ENCODE measurements at places on chromosomes 12 and 14.

DNA sequence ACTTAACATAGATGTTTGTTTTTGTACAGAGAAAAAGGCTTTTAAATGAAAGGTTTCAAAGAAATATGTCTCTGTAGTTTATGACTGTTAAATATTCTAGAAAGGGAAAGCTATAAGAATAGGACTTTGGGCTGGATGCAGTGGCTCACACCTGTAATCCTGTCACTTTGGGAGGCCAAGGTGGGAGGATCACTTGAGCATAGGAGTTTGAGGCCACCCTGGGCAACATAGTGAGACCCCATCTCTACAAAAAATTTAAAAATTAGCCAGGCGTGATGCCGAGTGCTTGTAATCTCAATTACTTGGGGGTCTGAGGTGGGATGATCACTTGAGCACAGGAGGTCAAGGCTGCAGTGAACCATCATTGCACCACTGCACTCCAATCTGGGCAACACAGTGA, 11.4 kb downstream of the GPX2 start:
- DNase-seq: no peak

DNA sequence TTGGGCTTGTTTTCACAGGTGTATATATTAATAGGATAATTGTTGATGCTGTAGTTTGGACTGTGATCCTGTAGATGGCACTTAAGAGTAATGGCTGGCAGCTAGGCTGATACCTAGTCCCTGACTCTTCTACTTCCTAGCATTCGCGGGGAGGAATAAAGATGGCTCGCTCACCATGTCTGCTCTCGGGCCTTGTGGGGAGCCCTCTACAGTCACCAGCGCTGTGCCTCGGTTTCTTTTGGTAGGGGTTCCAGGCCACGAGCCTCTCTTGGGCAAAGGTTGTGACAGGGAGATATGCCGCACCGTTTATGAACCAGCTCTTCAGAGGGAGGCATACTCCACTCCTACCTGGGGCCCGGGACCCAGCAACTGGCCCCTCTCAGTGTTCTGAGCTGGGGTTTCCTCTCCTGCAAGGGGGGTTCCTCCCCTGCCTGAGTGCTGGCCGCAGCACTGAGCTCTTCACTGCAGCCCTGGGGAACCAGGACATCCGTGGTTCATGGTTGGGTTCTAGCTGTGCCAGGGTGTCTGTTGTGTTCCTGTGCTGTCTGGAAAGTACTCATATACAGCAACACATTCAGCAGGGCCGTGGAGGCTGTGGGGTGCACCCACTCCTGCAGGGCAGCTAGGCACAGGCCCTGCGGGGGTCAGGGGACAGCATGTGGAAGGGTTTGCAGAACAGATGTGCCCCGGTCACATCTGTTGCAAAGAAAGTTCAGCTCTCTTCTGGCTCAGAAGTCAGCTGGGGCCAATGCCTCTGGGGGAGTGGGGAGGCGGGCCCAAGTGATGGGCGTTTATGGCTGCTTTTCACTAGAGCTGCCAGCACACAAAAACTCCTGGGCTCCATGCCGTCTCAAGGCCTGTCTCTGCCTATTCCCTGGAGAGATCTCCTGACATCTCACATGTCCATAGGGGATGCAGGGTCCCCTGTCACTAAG, 147.9 kb downstream of the PPFIA2 start:
- DNase-seq: no peak

- DNase-seq: no peak
Measured at GRCh38 chr12:21751517-21751916, 23.0 kb downstream of the KCNJ8 start.

- no peak for DNase-seq
Measured at GRCh38 chr14:38255408-38255672, 553 bp downstream of the CLEC14A start.

- no peak for DNase-seq
Measured at GRCh38 chr12:26192142-26192541, 3.2 kb upstream of the SSPN start.

DNA sequence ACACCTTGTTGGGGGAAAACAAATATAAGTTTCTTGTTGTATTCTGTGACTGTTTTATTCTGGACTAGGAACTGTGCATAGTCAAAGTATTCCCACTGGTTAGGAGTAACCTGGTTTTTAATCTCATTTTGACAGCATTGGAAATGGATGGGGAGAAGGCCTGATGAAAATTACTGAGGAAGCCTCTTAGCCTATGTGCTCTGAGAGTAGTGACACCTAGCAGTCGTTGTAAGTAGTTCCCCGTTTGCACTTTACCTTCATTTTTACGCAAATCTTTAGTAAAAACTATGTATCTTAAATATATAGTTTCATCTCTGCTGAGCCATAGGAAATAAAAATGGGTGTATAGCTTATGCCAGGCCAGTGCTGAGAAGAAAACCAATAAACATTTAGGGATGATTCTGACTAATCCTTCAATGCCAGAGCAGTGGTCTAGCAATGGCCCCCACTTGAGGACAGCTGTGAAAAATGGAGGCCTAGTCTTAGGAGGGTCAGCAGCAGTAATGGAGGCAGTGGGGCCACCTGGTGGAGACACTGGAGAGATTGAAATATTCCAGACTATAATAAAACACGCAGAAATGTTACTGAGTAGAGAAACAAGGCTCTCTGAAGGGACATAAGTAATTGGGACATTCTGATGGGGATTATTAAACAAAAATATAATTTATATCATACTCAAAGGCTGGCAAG, 133.2 kb upstream of the NOVA1 start:
- peak; percentile 4 for DNase-seq

DNA sequence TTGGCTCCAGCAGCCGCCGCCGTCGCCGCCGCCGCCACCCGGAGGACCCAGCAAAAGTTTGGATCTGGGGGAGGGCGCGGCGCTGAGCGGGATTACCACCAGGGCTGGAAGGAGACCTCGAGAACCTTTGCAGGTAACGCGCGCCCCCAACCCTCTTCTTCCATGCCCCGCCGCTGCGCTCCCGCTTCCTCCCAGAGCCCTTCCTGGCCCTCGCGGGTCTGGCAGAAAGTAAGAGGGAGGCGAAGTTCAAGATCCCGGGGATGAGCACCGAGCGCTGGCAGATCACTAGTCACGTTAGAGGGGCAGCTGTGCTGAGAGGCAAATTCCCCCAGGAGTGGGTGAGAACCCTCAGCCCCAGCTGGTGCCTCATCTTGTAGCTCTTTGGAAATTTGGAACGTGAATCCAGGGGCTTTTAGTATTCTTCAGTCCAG, 3.9 kb downstream of the FLRT2 start:
- no peak for DNase-seq

GRCh38 chr14:87745507-87746118, 247.4 kb downstream of the GALC start:
- DNase-seq: no peak

- DNase-seq: no peak
Measured at GRCh38 chr12:18171571-18171970, 81.6 kb upstream of the RERGL start.

DNA sequence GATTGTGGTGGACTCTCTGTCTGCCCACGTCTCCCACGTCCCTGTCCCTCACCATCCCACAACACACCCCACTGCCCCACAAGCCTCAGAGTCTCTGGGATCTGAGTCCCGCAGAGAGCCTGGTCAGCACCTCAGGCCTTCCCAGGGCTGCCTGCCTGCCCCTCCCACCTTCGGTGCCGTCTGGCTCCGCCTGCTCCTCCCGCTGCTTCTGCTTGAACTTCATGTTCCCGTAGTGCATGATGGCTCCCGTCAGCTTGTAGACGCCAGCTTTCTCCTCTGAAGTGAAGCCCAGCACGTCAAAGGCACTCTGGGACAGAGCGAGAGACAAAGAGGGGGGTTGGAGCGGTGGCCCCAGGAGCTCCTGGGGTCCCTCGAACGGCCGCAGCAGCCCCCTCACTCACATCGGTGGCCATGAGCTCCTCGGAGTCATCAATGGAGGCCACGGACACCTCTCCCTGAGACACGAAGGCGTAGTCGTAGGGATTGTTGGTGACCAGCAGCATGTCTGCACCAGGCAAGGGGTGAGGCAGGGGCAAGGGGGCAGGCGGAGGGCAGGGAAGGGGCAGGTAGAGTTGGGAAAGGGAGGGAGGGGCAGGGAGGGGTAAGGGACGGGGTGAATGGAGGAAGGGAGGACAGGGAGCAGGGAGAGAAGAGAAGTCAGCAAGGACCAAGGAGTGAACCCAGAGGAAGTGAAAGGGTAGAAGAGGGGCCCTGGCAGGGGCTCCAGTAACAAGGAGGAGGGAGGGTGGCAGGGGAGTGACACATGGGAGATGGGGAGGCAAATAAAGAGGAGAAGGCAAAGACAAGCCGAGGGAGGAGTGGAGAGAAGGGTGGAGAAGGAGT, 5.6 kb downstream of the MYH6 start:
- no peak for DNase-seq

GRCh38 chr14:87566991-87567390, 426.0 kb downstream of the GALC start:
- no peak for DNase-seq

DNA sequence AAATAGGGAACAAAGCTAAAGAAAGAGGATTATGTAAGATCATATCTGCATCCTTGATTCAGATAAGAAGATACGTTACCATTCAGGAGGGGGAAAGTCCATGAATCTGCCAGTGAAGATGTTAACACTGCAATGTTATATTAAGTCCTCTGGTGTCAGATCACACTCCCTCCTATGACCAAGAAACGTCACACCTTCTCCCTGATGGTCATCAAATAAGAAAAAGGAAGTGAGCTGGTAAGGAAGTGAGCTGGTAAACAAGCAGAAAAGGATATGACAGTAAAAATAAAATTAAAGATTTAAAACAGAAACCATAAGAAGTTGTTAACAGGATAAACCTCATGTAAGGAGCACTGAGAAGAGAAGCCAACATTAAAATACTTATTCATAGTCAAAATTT, 340.2 kb downstream of the SEC23A start:
- DNase-seq: no peak

- no peak for DNase-seq
Measured at GRCh38 chr14:73091044-73091443, 32.7 kb downstream of the RBM25 start.

DNA sequence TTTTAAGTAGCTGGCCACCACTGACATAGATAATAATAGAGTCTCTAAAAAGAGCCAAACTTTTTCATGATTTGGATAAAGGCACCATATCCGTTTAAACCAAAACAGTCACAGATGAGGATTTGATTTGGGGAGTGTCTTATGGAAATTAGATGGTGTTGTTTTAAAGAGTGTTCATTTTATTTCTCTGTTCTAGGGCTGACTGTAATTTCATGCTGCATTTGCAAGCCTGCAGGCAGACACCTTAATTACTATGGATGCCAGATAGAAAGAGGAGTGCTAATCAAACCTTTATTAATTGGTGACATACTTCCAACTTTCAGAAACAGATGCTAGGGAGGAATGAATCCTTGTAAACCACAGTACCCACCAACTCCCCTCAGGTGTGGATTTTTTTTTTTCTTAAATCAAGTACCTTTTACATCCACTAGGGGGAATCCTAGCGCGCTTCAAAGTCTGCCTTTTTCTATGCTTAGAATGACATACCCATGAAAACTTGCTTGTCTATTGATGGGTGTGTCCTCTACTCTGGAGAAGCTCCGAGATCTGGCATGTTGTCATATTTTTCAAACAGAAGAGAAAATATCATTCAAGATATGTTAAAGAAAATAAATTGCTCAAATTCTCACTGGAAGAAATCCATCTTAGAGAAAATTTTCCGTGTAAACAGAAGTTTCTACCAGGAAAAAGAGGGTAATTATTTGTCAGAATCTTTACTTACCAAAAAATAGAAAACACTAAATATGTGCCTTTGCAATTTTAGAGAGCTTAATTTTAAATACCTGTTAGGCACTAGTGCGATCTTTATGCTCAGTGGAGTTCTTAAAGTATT, 14.2 kb upstream of the PLXNC1 start:
- DNase-seq: no peak

GRCh38 chr12:120820884-120821510, 83.2 kb downstream of the SPPL3 start:
- DNase-seq: no peak

DNA sequence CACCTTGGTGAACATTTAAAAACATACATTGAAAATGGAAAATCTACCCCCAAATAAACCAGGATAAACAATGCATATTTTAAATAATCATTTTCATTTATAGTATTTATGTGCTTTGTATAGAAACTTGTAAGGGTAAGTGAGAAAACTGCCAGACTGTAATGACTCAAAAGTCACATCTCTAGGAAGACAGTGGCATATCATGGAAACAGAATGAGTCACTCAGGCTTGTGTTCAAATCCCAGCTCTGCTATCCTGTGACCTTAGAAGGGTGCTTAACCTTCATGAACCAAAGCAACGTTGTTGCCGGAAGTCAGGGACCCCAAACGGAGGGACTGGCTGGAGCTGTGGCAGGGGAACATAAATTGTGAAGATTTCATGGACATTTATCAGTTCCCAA, 142.7 kb downstream of the CEP128 start:
- no peak for DNase-seq

GRCh38 chr14:57879516-57879915, 13.6 kb upstream of the SLC35F4 start:
- DNase-seq: no peak

DNA sequence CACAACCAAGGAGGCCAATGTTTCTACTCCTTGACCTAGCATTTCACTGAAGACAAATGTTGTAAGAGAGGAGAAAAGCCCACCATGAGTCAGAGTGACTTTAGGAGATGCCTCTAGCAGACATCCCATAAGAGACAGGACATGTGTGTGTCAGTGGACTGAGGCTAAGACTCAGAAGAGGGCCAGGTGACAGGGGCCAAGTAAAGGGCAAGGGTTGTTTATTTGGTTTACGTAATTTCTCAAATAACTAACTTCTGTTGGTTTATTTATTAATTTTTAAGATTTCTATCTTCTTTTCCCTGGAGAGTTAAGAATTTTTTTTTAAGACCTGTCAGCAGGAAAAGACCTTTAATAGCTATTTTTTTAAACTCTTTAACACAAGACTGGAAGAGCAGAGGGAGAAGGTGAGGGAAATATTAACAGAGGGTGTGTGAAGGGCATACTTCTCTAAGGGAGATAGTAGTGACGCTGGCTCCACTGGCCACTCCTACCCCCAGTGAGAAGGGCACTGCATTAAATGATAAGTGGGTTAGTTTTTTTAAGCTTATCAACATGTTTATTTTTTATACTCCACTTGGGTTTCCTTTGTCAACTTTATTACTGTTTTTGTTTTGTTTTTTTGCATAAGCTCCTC, 3.4 kb downstream of the PNP start:
- DNase-seq: no peak

- no peak for DNase-seq
Measured at GRCh38 chr14:71141701-71142374, 234.6 kb downstream of the PCNX1 start.
